HCEC 1CT (cell line): ENCODE measurements at places on chromosomes 6 and 20.

GRCh38 chr20:20489054-20489453 is 121.2 kb downstream of the INSM1 start:
- DNase-seq = peak; percentile 56

GRCh38 chr6:16388488-16388887 is 150.1 kb downstream of the GMPR start:
- peak; percentile 45 for DNase-seq

DNA sequence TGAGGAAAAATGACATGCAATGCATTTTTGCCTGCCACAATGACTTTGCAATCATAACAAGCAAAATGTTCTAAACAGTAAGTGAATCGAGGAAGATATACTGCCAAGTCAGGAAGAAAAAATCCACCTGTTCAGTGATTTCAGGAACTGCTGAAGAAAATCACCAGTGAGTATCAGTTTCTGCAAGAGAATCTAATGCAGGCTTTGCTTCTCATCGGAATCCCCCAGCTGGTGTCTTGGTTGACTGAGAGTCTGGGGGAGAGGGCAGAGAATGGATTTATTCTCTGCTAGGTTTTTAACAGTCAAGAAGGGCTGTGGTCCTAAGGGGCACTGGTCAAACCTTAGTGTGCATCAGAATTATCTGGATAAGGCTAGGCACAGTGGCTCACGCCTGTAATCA is 363.4 kb downstream of the CDH26 start:
- DNase-seq = no peak

- DNase-seq = no peak
These were observed 41.0 kb downstream of the PHF3 start for GRCh38 chr6:63676412-63677114.

DNA sequence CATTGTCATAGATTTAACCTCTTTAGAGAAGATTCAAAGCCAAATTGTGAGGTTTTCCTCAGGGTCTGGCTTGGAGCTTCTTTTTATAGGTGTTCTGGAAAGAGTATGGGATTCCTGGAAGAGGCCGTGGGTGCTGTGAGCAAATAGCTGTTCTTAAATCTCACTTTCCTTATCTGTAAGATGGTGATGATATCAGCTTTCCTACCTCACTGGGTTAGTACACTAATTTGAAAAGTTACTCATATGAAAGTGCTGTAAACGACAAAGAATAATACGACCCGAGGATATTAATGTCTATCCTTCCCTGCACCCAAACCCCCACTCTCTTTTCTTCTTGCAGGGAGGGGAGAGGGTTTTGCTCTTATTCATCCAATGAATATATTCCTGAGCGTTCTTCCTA is 116.9 kb upstream of the ENPP5 start:
- no peak for DNase-seq

DNA sequence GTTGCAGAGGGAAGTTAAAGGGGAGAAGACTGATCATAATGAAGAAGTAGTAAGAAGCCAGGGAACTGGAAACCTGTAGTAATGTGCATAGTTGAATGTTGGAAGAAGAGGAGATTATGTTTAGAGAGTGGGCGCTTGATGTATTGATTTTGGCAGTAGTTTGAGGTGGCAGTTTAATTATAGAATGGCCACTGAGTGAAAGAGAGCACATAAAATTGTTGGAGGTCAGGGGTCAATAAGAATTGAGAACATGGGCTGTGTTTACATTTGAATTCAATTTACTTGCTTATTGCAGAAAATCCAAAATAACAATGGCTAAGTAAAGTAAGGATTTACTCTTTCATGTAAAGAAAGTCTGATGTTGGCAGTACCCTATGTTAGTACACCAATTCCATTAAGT is 15.7 kb downstream of the VTA1 start:
- DNase-seq = no peak

DNA sequence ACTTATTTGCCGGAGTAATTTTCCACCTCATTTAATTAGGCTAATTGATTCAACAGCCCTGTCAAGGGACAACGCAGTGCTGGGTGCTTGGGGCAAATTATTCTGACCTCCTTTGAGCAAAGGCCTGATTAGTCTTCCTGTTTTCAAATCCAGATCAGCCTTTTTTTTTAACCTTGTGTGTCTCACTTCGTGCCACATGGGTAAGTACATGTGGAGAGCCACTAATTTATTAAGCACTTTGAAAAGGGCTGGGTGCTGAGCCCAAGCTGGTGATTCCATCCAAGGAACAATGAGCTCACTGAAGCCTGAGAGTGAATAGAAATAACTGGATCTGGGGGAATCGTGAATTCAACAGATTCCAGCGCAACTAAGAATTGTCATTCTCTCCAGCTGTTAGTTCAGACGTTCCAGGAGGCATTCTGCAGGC is 229.3 kb downstream of the CLIC5 start:
- no peak for DNase-seq

GRCh38 chr6:138655828-138656227 is 117.7 kb upstream of the CCDC28A start:
- no peak for DNase-seq

DNA sequence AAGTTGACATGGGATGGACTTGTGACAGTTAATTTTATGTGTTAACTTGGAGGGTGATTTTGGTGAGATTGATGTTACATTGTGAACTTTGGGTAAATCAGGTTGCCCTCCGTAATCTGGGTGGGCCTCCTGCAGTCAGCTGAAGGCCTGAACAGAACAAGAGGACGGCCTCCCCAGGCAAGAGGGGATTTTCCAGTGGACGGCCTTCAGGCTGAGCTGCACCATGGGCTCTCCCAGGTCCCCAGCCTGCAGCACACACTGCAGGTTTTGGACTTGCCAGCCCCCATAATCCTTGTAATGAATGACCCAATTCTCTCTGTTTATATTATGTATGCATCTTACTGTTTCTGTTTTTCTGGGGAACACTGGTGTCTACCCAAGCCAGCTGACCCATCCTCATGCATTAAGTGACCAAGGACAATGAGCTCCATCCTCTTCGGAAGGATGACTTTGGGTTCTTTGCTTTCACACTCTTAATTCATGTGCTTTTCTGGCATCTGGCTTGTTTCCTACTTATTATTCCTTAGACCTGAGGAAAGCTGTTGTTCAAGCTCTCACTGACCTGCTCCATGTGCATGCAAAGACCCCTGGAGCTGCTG is 64.2 kb downstream of the DACT2 start:
- no peak for DNase-seq

DNA sequence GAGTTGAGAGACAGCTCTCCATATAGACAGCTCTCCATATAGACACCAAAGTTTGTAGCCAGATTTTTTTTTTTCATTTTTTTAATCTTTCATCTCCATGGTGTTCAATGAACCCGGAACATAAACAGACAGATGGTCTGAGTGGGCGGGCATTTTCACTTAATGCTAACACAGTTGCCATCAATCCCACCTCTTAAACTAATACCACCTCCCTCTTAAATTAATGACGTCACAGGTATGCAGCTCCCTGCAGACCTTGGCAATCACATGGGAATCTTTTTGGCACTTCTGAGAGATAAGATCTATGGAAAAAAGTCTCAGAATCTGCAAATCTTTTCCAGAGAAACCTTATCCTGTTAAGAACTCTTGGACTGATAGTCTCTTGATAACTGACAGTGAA is 43.2 kb downstream of the PFDN4 start:
- no peak for DNase-seq

- peak; percentile 81 for DNase-seq
These were observed 36.7 kb downstream of the LAMA2 start for GRCh38 chr6:128919412-128920180.

- DNase-seq = no peak
These were observed 161.2 kb downstream of the TAF4 start for GRCh38 chr20:61904456-61904855.

DNA sequence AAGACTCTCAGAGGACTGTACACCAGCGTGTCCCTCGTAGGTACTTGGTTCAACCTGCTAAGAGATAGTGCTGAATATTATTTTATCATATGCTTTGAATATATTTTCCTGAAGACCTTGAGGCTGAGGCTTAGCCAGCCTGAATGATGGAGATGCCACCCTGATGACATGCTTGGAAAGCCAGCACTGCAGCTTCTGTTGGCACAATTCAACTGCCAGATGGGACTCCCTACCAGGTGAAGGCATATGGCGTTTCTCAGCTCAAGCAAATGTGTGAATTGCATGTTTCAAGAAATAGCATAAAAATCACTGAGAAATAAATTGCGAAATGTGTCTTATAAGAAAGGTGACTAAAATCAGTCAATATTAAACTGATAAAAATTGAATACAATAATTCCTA is 228.1 kb upstream of the CST7 start:
- no peak for DNase-seq

- DNase-seq = no peak
These were observed 116.9 kb downstream of the TTLL2 start for GRCh38 chr6:167441715-167442206.

GRCh38 chr6:43838276-43839036 is 68.4 kb downstream of the VEGFA start:
- DNase-seq = peak; percentile 75

DNA sequence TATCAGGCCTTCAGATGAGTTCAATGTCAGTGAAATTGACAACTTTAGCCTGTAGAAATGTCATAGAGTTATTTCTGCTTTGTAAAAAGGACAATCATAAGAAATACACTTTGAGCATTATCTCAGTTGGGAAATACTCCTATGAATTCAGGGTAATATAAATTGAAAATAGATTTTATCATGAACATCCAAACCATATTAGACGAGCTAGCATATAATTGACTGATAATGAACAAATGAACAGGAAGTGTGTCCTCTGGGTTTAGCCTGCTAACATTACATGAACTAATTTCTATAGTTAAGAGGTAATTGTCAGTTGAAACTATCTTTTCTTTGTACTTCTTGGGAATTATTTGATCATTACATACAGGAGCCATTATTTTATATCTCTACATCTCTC is 469.0 kb upstream of the RNF217 start:
- no peak for DNase-seq

- DNase-seq = no peak
These were observed 61.1 kb upstream of the SCAF8 start for GRCh38 chr6:154672086-154672485.

GRCh38 chr6:1263039-1263849 is 48.7 kb upstream of the FOXQ1 start:
- no peak for DNase-seq

- DNase-seq = no peak
These were observed 186.8 kb downstream of the UBE3D start for GRCh38 chr6:82878812-82879211.

- DNase-seq = peak; percentile 61
These were observed 11.0 kb downstream of the UQCC2 start for GRCh38 chr6:33700391-33701050.

GRCh38 chr20:17622086-17622850 is 52.4 kb downstream of the DSTN start:
- no peak for DNase-seq

- DNase-seq = no peak
These were observed 3.8 kb downstream of the TULP4 start for GRCh38 chr6:158316022-158316421.

GRCh38 chr6:28901831-28902230 is 22.0 kb downstream of the TRIM27 start:
- DNase-seq = peak; percentile 12

DNA sequence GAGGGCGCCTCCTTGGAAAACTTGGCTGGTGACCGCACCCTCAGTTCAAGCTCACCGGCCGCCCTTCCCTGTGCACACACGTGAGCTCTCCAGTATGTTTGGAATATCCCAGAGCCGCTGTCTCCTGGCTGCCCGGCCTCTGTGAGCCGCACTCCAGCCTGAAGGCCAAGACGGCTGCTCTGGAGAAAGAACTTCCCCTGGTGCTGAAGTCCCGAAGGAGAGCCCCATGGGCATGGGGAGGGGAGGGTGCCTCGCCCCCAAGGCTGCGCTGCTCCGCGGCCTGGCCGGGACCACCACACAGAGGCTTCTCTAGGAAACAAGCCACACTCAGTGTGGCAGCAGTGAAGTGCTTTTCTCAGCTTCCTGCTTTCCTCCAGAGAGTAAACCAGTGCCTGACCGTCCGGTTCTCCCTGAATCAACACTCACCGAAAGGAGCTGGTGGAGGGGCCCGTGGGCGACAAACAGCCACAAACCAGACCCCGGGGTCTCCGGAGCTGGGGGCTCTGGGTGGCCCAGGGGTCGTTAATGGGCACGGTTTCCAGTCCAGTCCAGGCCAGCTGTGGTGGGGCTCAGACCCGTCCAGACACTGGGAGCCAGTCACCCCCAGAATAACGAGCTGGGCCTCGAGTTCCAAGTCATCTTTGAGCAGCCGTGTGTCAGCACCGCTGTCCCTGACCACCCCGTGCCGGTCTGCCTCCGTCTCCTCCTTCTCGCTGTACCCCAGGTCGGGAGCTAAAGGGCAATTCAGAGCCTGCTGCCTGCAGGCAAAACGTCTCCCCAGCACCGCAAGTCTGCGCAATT is 87.4 kb upstream of the BHLHE23 start:
- no peak for DNase-seq
